ENCODE measurements at places on chromosomes 6 and 20.

DNA sequence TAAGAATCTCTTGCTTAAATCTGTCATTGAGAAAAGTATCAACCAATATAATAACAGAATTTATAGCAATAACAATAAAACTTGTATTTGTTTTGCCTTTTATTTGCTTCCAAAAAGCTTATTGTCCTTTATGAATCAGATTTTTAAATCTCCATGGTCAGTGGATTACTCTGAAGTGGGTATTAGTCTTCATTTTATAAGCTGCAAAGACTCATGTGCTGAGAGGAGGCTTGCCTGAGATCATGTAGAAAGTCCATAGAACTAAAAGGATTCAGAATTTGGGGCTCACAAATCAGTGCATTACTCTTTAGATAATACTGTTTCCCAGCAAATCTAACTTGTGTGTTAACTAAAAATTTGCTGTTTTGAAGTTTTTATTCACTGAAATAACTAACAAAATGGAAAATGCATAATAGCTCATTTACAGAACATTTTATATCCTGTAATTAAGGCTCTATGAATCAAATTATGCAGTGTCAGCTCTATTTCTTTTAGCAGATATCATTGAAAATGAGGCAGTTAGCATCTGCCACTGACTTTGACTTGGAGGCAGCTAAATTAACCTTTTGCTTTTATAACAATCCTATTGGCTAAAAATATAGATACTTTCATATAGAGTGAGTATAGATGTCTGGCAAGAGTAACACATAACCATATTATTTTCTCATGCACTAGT lies 781.1 kb upstream of the CITED2 start:
- DNase-seq: no peak

GRCh38 chr6:5278047-5278446 lies 16.7 kb downstream of the FARS2 start:
- no peak for DNase-seq

GRCh38 chr6:106141441-106142237 lies 55.5 kb downstream of the PRDM1 start:
- no peak for DNase-seq

- no peak for DNase-seq
Observed at GRCh38 chr6:148388521-148388920, 45.9 kb downstream of the SASH1 start.

- DNase-seq: no peak
Observed at GRCh38 chr20:1371202-1371782, 21.6 kb downstream of the FKBP1A start.

DNA sequence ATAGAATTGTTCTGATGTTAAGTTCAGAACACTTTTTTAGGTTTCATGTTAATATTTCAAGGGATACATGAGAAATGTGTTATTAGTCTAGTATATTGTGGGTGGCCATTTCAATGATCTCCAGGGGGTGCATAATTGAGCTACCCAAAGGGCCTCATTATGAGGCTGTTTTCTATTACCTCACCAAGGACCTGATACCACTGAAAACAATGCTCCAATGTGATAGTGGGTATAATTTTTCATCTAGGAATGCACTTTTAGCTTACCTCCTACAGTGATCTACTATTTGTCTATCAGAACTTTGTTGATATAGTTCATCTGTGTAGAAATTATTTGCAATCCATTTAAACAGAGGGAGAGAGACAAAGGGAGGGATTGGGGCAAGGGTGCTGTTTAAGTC lies 106.8 kb upstream of the HS3ST5 start:
- DNase-seq: no peak

DNA sequence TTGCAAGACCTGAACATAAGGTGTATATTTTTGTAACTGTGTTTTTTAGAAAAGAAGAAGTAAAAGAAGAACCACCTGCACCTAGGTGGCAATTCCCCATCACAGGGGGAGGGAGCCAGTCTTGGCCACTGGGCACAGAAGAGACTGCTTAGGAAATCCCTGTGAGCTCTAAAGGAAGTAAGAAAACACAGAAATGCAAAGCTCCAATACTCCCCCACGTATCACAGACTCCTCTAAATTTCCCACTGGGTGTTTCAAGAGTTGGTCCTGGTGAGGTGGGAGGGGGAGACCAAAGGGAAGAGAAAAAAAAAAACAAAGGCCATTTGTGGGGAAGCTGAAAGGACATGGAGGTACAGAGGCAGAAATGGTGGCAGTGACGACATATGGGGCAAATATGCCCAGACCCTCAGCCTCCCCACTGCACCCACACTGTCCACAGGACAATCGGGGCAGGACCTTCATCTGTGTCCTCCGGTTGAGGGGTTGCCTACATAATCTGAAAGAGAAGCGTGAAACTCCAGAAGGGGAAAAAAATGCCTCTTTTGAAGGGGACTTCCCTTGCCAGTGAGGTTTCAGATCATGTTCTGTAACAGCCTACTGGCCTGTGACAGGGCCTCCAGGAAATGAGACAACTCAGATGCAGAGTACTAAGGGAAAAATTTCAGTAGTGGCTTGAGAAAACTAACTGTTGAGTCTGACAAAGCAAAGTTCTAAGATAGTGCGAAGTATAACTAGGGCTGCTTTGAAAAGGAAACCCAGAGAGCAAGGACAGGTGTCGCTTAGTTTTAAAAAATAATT lies 226.2 kb upstream of the MARCKS start:
- no peak for DNase-seq

GRCh38 chr6:359261-360035 lies 32.1 kb upstream of the IRF4 start:
- no peak for DNase-seq

GRCh38 chr20:10626896-10627295 lies 46.9 kb downstream of the JAG1 start:
- DNase-seq: no peak

DNA sequence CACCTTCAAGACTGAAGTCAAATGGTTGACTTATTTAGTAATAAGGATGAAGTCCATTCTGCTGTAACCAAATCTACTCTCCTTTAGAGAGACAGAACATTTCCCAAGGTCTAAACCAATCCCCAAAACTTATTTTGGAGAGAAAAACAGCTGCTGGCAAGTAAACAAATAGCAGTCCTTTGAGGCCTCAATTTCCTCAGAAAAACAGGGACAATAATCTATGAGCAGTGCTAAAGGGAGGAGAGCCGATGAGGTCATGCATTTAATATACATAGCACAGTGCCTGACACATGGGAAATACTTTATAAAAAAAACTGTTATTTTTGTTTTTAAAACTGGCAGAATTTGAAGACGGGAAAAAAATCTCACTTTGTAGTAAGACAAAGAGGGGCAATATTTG lies 526.0 kb downstream of the EPM2A start:
- DNase-seq: no peak

DNA sequence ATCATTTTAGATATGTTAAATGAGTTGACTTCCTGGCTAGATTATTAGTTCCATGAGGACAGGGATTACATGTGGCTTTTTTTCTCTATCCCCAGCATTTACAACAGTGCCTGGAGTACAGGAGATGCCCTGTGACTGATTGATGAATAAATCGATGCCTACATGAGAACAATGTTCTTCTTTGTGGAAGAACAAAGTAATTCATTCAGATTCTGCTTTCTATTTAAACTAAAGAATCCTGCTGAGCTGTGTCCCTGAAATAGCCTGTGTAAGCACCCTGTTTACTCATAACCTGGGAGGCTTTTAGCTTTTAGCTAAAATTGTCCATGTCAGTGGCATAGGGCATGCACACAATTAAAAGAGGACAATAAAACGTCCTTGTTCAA lies 125.1 kb upstream of the BTBD3 start:
- no peak for DNase-seq

- no peak for DNase-seq
Observed at GRCh38 chr6:118812970-118813369, 81.0 kb upstream of the ASF1A start.

DNA sequence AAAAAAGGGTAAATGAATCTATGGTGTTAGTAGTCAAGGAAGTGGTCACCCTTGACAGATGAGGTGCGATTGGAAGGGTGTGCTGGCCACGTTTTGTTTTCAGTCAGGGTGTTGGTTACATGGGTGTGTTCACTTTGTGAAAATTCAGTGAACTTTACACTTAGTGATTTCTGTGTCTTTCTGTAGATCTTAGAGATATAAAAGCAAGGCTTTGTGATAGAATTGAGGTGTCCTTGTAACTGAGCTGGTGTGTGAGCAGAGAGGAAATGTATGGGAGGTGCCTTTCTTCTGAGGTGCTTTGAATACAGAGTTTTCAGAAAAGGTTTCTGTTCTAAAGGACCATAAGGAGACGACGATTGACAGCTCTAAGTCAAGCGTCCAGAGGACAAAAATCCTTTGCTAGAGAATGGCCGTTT lies 90.5 kb downstream of the SAMD3 start:
- peak; percentile 35 for DNase-seq

- no peak for DNase-seq
Observed at GRCh38 chr6:47581591-47581990, 104.0 kb downstream of the CD2AP start.

DNA sequence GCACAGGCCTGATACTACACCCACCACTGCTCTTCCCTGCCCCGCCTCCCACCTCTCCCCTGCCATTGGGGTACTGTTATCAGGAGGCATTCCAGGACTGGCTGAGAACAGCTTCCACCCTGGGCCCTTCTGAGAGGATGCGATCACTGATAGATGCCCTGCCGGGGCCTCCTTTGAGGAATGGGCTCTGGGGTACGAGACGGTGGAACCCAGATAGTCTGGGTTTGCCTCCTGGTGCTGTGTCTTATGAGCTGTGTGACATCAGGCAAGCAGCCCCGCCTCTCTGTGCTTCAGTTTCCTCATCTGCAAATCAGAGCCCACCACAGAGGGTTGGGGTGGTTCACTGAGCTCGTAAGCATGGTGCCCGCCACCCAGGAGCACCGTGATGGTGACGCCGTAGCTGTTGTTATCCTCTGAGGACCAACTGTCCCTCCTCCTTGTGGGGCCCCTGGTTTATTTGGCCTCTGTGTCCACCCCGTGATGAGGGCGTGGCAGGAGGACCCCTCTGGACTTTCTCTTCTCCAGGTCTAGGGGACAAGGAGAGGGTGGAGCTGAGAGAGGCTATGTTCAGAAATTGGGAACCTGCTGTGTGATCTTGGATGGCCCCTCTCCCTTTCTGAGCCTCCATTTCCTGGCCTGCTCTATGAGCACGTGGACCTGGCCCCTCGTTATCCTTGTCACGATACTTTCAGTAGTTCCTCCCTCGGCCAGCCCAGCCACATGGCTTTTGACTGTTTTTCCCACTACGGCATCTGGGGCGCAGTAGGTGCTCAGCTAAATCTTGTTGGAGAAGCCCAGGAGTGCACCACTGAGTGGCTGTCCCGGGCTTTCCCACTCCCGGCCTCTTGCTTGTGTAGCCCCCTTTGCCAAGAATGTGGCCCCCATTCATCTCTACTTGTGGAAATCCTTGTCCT lies 18.3 kb downstream of the SRC start:
- DNase-seq: no peak

GRCh38 chr20:46920114-46920513 lies 25.5 kb downstream of the EYA2 start:
- DNase-seq: no peak

DNA sequence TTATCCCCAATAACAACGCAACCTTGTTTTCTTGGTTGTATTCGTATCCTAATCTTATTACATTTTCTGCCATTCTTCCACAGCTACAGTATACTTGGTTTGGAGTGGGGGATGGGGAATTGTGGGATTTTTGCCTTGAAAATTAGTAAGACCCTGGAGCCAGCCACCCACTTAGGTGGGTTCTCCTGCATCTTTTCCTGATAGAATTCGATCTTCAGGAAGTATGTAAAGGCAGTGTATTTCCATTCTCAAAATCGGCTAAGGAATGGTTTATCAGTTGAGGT lies 1.1 kb downstream of the ITCH start:
- no peak for DNase-seq

GRCh38 chr6:20370393-20370792 lies 31.3 kb upstream of the E2F3 start:
- DNase-seq: no peak
